Stimulated activated CD4-positive, alpha-beta T cell treated with anti-CD3 and anti-CD28 coated beads, Interleukin-2, amount 100 ng/mL, for 24 hours (primary cell): ENCODE measurements at places on chromosomes 5 and 9.

- no peak for DNase-seq
These were observed 5.5 kb downstream of the TMEM8B start for GRCh38 chr9:35834260-35835215.

- DNase-seq = no peak
These were observed 2.2 kb upstream of the FOXI1 start for GRCh38 chr5:170103447-170103846.

DNA sequence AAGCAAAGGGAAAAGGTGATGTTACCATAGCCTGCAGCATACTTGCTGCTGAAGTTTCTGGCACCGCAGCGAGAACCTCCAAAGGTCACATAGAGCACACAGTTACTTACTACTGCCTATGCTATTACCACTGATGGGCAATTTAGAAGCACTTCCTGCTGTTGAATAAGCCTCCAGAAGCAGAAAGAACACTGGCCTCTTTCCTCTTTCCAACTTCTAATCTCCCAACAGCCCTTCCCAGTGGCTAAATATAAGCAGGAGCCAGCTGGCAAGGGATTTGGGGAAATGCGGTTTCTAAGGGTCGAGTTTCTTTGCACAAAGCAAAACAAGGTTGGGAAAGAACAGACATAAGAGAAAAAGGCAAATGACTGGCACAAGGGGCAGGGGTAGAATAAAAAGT is 669.2 kb upstream of the ACO1 start:
- no peak for DNase-seq

DNA sequence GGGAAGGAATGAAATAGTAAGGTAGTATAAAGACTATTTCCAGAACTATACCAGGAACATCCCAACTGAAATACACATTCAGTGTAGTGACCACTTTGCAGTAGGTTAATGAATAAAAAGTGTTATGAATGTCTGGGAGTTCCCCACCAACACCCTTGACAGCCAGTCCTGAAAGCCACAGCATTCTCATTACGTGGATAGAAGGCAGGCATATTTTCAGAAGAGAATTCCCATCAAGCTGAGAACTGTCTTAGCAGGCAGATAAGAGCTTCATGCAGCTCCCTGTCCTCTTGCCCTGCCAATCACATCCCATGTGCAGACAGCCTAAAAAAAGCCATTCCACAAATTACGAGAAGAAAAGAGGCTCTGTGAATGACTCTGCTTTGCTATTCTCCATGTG is 695.0 kb downstream of the DTWD2 start:
- DNase-seq = no peak

- DNase-seq = no peak
These were observed 4.9 kb downstream of the TSPAN17 start for GRCh38 chr5:176652136-176652535.

DNA sequence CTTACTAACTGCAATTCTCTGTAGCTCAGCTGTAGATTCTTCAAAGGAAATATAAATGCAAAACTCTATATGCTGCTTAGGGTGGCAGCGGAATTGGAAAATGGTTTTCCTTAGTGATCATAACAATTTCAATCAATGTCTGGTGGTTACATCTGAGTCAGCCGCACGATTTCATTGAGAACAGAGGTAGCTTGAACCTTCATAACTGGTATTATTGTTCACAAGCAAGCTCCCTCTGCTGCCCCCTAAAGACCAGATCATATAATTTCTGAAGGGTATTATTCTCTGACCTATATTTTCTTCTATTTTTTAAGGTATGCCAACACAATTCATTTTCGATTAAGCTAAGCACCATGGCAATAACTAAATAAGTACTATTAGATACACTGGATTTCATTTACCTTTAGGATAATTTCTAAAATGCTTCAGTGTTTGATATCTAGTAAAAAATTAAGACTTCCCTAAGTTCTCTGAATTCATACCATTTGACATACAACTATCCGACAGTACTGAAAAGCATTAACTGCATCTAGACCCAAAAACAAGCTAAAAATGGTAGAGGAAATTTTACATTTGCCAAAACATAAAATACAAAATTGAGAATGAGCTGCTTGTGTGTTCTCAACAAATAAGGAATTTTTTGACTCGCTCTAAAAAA is 181.1 kb upstream of the SPEF2 start:
- no peak for DNase-seq

DNA sequence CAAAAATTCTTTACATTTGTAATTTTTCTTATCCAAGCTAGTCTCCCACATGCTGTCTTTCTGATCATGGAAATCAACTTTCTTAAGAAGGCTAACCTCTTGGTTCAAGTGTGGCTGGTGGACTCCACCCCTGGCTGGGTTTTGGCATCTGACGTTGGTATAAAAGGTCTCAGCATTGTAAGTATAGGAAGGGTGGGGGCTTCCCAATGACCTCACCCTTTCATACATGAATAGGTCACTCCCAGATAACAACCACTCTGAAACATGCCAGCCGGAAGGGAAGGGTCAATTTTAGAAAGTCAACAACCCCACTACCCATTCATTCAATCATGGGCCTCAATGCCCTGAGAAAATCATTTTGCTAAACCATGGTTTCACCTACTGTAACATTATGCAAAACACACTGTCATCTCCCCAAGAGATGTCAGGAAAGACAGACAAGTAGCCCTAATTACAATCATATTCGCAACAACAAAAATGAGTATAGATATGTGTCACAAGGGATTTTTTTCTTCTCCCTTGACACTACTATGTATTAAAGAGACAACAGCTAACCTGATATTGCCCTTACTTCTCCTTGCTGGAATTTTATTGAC is 31.9 kb upstream of the PCSK5 start:
- no peak for DNase-seq

- no peak for DNase-seq
These were observed 7.4 kb downstream of the SLC12A7 start for GRCh38 chr5:1104327-1105006.

GRCh38 chr5:126468091-126468490 is 44.9 kb downstream of the GRAMD2B start:
- DNase-seq = no peak
